ENCODE measurements at places on chromosomes 7 and 10.
A peak's percentile ranks its signal among the peaks of the same experiment; 100 is the strongest.

GRCh38 chr10:93165367-93165766, 91.7 kb downstream of the CYP26A1 start:
- no peak for DNase-seq

DNA sequence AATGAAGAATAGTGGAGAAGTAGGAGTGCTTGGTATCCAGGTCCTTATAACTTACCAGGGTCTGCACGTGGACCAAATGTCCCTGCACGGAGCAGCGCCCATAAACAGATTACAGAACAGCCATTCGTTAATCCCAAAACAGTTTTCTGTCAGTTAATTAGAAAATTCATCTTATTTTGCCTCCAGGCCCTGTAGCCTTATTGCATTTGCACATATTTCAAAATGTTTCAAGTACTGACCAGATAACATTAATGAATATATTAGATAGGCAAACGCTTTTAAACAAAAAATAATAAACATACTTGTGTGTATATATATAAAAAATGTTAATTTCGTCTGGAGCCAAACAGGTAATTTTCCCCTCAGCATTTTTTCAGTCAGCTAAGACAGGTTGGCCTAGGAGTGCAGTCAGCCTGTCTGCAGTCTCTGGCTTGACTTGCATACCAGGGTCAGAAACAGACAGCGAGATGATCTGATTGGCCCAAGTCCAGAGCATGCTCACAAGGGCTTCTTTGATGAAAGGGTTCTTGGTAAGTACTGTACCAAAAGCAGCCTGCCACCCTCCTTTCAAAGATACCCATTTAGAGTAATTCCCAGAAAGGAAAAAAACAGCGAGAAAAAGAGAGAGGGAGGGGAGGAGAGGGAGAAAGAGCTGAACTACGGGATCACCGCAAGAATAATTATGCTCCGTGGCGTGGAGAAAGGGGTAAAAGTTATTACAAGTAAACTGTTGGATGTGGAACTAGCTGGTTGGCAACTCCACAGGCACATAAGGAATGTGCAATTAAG, 194.4 kb upstream of the TCF7L2 start:
- no peak for DNase-seq

- no peak for DNase-seq
Observed at GRCh38 chr7:149261316-149261828, 624 bp upstream of the ZNF783 start.

DNA sequence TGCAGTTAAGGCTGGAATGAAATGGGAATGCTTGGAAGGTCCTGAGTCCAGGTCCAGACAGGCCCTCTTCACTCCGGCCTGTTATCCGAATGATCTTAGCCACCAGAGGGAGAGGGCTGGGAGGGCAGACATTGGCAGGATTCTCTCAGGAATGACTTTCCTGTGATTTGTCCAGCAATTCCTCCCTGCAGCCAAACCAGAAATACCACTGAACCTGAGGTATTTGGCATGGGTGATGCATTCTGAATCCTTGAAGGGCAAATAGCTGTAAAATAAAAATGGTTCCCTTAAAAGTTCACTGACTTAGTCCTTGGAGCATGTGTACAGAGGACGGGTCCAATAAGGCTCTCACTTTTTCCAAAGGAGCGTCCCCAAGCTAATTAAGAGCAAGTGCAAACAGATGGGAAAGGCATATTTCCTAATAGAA, 77.5 kb upstream of the HABP2 start:
- DNase-seq, result no peak

GRCh38 chr7:97971120-97971989, 18.6 kb downstream of the OCM2 start:
- no peak for DNase-seq

- no peak for DNase-seq
Observed at GRCh38 chr7:74056096-74056915, 27.3 kb upstream of the LIMK1 start.

- DNase-seq, result no peak
Observed at GRCh38 chr10:29802171-29802570, 167.4 kb upstream of the SVIL start.

DNA sequence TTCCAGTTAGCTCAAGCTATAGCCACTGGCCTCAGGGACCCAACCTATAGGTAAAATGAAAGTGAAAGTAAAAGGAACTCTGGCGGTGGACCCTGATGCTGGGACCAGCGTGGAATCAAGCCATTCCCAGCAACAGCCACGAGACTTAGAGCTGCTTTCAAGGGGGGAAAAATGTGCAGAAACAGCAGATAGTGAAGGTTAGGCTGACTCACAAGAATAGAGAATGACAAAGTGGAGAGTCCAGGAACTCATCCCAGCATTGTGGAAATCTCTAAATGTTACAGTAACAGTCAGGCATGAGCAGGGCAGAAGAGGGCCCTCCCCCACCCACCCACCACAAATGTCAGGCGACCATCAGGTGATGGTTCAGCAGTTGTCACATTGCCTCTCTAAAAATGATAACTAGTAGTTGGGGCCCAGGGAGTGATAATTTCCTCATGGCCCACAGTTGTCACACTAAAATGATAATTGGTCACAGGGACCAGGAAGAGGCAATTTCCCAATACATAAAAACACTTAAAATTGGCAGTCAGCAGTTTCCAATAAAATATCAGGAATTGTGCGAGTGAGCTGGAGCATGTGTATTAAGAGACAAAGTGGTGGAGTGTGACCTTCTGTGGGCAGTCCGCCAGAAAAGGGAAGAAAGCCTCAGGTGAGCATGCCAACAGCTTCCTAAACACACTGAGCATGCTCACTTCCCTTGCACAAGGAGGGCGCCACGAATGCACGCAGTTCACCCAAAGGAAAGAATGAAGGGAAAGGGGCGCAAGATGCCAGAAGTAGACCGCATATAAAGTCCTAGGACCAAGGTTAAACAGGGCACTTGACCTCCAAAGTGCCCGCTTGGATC, 129.8 kb upstream of the PPP1R3A start:
- no peak for DNase-seq

- no peak for DNase-seq
Observed at GRCh38 chr10:93746844-93747284, 10.9 kb upstream of the LGI1 start.

- DNase-seq, result no peak
Observed at GRCh38 chr10:14723052-14723689, 51.5 kb downstream of the FAM107B start.

GRCh38 chr10:2509081-2509531, 558.2 kb upstream of the PFKP start:
- no peak for DNase-seq

- no peak for DNase-seq
Observed at GRCh38 chr7:23004247-23004520, 9.7 kb downstream of the HYCC1 start.

- DNase-seq, result peak; percentile 30
Observed at GRCh38 chr7:128042012-128042411, 10.8 kb upstream of the LRRC4 start.

DNA sequence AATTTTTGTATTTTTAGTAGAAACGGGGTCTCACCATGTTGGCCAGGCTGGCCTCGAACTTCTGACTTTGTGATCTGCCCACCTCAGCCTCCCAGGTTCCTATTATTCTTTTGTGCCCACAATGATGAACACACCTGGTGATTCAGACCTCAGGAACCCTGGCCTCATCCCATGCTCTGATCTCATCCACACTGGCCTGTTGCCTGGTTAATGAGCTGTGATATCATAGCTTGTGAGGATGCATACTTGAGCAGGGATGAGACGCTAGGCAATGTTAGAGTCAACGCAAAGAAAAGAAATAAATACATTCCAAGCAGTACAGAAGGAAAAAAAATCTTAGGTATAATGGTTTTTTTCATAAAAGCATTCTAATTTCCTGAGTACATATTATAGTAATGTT, 82.4 kb upstream of the RNF32 start:
- DNase-seq, result no peak

GRCh38 chr7:85023066-85023712, 163.7 kb downstream of the SEMA3D start:
- DNase-seq, result peak; percentile 52

GRCh38 chr7:90563286-90563685, 32.8 kb upstream of the CDK14 start:
- no peak for DNase-seq

- no peak for DNase-seq
Observed at GRCh38 chr7:29284696-29285443, 90.3 kb downstream of the CHN2 start.

DNA sequence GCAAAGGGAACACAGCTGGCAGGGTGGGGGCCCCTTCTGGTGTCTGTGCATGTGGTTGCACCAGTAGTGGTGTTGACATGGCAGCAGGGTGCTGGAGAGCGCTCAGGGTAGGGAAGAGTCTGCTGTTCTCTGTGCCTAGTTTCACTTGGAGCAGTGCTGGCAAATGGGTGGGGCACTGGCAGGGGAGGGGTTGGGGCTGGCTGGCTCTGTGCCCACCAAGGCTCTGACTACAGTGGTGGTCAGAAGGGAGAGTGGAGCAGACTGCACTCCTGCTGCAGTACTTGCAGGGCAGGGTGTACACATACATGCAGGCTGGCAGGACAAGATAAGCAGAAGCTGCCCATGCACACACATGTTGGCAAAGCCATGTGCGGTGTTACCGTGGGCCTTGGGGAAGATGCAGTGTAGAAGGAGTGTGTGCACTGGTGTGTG, 18.2 kb downstream of the FAM25A start:
- DNase-seq, result no peak

DNA sequence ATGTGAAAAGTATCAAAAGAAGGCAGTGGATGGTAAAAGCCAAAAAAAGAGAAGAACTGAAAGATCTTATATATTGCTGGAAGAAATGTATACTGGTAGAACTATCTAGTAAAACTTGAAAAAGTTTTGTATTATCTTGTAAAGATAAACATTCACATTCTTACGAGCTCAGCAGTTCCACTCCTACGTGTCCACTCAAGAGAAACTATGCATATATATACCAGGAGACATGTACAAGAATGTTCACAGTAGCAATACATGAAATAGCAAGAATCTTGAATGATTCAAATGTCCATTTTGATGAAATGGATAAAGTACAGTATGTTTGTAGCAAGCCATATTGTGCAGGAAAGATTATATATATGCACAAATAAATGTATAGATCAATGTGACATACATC, 155.0 kb downstream of the RNF133 start:
- no peak for DNase-seq

DNA sequence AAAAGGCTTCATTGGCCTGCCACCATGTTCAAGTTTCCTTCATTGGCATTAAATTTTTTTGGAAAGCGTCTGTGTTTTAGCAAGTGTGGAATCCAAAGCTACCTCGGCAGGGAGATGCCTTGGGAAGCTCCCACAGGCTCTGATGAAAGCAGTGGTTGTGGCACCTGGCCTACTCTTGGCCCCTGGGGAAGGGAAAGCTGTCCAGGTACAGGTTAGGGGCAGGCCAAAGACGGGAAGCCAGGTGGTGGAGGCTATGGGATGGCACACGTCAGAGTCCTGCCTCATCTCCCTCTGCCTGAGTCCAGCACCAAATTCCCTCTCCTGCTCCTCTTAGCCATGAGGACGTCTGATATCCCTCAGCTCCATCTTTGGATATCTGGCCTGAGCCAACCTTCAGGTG, 49.7 kb downstream of the C10orf120 start:
- no peak for DNase-seq

GRCh38 chr7:13489386-13489785, 500.1 kb downstream of the ETV1 start:
- no peak for DNase-seq

Measured in neural crest cell (in vitro differentiated cells).